Sigmoid colon (tissue), 7 donors: ENCODE measurements at places on chromosomes 5 and 9. TPM values are rescaled to one million over a fixed set of nuclear protein-coding genes. Genes with fewer than 3 reads are reported as not detected.

- DNase-seq, result no peak
These were observed 72.2 kb downstream of the CERT1 start for GRCh38 chr5:75439276-75439675.

DNA sequence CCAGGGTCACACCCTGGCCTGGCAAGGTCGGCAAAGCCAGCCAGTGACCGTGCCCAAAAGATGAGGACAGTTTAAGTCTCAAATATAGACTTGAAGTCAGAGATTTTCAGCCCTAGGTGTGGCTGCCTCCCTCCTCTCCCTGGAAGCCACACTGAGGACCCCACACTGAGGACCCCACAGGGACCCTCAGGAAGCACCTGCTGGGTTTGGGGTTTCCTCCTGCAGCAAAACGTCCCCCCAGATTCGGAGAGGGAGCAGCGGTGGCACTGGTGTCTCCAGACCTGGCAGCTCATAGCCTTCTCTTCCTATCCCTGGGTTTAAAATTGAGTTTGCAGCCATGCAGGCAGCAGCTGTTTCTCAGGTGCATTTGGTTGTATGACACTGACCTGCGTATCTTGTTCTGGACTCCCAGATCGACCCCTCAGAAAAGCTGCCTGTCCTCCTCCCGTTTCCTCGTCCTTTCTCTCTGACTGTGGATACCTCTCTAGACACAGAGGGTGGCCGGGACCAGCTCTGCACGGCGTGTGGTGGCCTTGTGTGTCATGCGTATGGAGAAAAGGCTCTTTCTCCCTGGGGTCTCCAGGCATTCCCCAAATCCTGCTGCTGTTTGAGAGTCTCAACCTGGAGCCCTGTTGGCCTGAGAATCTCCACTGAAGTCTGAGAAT is 36.6 kb downstream of the MRPL36 start:
- peak; percentile 50 for DNase-seq

- DNase-seq, result no peak
These were observed 20.7 kb downstream of the FBXW5 start for GRCh38 chr9:136923881-136924280.

GRCh38 chr9:116763770-116764169 is 76.7 kb downstream of the TRIM32 start:
- no peak for DNase-seq

DNA sequence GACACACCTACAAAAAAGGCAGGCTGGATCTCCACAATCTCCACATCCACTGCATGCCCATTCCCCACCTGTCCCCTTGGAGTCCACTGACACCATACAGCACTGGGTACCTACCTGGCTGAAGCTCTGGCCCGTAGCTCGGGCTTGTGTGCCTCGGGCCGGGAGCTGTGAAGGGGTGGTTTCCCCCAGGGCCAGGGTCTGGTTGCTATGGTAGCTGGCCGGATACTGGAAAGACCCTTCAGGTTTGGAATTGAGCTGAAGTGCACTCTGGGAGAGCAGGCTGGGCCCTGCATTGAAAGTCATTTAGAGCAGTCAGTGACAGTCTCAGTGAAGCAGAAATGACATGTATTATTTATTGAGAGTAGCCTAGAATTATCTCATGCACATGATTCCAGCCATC is 507.3 kb downstream of the CTNND2 start:
- DNase-seq, result no peak

DNA sequence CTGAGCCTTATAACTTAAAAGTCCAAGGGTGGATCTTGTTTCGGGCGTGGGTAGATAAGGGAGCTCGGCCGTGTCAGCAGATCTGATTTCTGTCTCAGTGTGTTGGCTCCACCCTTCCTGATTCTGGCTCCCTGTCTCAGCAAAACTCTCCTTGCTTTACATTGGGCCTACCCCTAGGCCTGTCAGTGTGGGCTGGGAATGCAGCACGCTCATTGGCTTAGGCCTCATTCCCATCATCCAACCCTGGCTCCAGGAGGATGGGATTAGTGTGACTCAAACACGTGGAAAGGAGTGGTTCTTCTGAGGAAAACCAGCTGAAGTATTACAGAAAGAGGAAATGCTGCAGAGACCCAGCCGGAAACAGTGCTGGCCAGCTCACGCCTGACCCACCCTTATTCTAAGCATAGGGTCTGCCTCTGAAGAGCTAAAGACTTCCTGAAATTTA is 59.9 kb downstream of the ZFAND5 start:
- DNase-seq, result peak; percentile 97

The ASS1 gene
- total RNA-seq, result 65.8 TPM

The NR4A3 gene
- total RNA-seq, result 6.4 TPM

The MOB3B gene
- total RNA-seq, result 6.9 TPM
